ENCODE measurements at places on chromosomes 7 and 10.

DNA sequence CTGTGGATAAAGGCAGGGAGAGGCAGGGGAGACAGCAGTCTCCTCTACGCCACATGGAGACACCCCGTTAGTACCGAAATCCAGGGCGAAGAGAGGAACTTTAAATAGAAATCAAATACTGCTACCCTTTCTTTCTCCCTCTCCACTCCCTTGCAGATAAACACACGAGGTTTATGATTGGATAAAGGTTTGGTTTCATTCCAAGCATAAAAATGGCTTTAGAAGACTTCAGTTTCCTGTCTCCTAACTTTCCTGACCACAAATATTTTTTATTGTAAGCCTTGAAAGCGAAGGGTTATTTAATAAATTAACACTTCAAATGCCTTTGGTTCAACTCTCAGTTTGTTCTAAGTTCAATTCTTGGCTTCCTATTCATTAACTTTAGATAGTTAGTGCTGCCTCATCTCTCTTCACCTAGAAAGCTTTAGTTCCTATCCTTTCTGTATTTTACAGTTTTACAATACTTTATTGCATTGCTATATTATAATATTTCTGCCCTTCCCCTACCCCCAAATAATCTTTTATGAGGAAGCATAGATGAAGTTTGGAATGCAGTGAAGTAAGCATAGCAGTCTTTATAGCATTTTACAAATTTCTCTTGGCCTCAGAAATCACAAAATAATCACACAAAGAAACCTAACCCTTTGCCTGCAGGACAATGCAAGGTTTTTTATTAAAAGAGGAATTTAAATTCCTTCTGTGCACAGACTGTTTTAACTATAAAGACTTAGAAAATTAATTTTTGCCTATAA lies 31.5 kb upstream of the ARID5B start:
- DNase-seq: peak; percentile 31

GRCh38 chr10:60040014-60040662 lies 133.8 kb upstream of the CCDC6 start:
- DNase-seq: no peak

GRCh38 chr7:132150711-132151110 lies 425.6 kb downstream of the PLXNA4 start:
- no peak for DNase-seq

GRCh38 chr7:42167631-42168236 lies 69.3 kb downstream of the GLI3 start:
- DNase-seq: peak; percentile 29
